T-helper 22 cell (primary cell): ENCODE measurements at places on chromosomes 1 and 21.

- no peak for DNase-seq
These were observed 84.1 kb upstream of the NEGR1 start for GRCh38 chr1:72366466-72366865.

GRCh38 chr1:208028526-208028925 lies 117.6 kb upstream of the CD34 start:
- no peak for DNase-seq

- no peak for DNase-seq
These were observed 231.7 kb upstream of the B3GALT2 start for GRCh38 chr1:193417945-193418744.

DNA sequence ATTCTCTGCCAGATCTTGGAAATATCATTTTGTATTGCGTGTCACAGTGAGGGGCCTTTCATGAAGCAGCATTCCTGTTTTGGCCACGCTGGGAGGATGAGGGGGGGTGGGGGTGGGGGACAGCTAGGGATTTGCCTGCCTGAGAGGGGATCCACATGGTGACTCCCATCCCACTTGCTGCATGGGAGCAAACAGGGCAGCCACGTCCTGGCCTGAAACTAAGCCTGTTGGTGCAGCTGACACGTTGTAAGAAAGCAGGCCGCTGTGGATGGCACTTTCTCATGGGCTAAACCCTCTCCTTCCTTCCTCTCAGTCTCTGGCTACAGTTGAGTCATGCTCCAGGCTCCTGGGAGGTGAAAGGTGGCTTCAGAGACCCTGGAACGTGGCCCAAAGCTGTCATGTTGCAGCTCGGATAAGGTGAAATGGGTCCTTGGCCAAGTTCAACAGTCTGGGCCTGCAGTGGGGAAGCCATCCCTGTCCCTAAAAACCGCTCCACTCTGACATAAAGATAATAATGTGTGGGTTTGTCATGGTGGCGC lies 346.7 kb upstream of the VAMP3 start:
- no peak for DNase-seq

DNA sequence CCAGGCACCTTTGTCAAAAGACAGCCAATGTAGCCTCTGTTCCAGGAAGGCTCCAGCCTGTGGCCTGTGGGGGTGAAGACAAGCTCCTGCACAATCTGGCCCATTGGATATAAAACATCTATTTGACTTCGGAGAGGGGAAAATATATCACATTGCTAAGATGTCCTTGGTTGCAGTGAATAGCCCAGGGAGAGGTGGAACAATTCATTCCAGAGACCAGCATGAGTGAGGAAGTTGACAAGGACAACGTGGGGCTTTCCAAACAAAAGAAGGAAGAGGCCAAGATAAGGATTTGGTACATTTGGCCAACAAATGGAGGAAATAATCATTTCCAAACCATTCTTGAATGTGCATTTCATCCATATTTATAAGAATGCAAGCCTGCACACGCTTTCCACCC lies 187.0 kb downstream of the ETS2 start:
- no peak for DNase-seq

DNA sequence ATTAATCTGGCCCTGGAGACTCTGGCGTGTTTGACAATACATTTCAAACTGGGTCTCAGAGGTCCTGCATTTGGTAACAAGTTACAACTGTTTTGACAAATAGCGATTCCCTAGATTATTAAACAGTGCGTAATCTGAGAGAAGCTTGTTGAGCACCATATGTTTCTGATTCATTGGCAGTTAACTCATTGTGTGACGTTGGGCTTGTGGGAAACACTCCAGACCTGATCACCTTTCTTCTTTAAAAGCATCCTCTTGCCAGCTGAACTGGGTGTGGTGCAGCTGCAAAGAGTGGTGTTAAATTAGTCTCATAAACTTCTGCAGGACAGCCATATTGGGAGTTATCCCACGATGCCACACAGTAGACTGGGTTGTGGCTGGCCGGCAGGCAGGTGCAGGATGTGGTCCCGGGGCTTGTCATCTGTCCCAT lies 82.7 kb downstream of the CDC7 start:
- no peak for DNase-seq

DNA sequence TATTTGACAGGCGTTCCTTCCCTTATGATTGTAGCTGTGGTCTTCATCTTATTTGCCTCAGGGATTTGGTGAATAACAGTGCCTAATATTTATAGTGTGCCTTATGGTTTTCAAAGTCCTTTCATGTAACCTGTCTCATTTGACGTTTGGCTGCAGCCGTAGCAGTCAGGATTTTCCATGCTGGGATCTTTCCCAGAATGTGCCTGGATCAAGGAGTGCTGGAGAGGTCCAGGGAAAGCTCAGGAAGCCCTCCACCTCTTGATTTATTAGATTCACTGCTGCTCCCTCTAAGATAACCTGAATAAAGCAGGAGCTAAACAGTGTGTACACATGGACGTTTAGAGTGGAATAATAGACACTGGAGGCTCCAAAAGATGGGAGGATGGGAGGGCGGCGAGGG lies 5.2 kb downstream of the C1orf21 start:
- no peak for DNase-seq

DNA sequence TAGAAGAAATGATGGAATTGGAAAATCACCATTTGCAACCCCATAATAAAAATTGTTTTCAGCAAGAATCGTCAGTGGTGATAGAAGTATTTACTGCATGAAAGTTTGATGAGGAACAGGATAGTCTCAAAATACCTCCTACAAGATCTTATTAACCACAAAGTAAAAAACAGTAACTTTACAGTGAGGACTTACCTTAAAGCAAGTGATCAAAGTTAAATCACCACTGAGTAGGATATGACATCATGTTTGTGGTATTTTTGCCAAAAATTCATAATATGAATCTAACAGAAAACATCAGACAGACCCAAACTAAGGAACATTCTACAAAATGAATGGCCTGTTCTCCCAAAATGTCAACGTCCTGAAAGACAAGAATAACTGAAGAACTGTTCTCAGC lies 19.9 kb downstream of the ALDH9A1 start:
- DNase-seq = no peak

DNA sequence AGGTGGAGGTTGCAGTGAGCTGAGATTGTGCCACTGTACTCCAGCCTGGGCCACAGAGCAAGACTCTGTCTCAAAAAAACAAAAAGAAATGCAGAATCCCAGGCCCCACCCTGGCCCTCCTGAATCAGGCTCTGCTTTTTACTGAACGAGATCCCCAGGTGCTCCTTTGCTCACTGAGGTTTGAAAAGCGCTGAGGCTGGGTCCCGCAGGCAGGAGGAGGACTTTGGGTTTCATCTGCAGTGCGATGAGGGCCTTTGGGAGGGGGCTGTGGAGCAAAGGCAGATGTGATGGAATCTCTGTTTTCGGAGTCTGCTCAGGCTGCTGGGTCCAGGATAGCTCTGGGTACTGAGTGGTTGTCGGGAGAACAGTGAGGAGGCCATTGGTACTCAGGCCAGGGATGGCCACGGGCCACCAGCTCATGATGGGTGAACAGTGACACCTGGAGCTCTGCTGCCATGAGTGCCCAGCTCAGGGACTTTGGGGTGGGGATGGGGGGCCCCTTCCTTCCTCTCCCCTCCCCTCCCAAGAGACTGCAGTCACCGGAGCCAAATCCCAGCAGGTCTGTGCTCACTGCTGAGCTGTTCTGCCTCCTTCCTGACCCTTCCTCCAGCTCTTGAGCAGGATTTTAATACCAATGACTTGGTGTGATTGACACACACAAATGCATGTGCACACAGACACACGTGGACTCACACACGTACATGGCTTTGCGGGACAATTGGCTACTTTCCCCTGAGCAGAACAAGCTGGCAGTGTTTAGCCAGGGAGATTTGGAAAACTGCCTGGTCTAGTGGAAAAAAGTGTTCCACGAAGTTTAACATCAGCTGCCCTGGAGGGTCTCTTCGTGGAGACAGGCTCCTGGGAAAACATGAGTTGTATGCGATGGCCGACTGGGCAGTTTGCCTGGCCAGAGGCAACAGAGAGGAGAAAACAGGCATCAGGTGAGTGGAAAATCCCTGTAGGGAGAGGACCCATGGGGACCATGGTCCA lies 3.6 kb upstream of the DHRS3 start:
- DNase-seq = no peak

DNA sequence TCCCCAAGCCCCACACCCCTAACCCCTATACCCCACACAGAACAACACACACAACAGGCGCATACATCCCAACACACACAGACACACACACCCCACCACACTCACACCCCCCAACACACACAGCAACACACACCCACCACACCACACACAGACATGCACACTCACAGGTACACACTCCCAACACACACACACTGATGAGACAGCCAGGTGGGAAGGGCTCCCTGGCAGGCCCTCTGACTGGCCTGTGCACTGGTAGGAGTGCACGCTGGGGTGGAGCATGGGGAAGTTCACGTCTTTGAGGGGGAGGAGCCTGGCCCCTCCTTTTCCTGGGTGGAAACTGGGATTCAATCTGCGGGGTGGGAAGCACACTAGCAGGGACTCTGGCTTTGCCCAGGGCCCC lies 116.7 kb downstream of the RHOU start:
- no peak for DNase-seq

DNA sequence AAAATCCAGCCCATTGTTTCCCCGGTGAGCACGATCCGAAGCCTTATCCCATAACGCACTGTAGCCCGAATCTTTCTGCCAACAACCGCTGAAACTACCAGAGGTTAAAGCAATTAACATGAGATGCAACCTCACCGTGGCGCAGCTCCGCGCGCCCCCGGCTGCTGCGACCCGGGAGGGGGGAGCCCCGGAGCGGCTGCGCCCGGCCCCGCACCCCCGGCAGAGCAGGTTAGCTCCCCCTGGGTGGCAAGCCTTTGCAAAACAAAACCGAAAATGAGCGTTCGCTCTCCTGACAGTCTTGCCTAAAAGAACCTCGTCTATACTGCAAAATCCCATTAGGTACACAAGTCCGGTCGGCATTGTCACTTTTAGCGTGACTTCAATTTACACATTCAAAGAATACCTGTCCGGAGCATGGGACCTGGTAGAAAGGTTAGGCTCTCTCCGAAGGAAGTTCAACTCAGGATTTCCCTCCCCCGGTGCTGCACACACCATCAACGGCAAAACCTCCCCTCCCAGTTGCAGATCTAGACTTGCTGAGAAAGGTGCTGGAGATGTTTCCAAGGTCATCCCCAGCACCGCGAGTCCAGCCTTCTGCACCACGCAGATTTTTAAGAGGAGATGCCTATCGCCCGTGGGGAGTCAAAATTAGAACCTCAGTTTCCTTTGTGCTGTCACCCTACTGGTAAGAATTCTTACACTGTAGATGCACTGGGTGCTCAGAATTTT lies 107.5 kb downstream of the ZNF281 start:
- peak; percentile 12 for DNase-seq

GRCh38 chr21:42496839-42497202 lies 797 bp upstream of the RSPH1 start:
- no peak for DNase-seq

GRCh38 chr1:89719502-89720306 lies 86.8 kb downstream of the LRRC8C start:
- no peak for DNase-seq

DNA sequence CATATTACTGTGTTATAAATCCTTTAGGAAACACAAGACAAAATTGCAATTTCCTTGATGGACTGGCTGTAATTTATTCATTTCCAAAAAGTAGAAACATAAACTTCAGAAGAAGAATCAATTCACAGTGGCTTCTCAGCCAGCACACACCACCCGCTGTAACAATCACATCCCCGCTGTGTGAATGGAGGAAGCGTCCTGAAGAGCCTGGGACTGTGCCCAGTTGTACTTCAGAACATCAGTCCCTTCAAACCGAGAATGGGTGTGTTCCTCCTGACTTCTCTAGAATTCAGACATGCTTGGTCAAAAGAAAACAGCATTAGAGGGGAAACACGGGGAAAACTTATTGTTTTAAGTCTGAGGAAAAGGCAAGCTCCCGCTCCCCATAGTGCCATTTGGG lies 28.8 kb upstream of the CD84 start:
- DNase-seq = no peak

DNA sequence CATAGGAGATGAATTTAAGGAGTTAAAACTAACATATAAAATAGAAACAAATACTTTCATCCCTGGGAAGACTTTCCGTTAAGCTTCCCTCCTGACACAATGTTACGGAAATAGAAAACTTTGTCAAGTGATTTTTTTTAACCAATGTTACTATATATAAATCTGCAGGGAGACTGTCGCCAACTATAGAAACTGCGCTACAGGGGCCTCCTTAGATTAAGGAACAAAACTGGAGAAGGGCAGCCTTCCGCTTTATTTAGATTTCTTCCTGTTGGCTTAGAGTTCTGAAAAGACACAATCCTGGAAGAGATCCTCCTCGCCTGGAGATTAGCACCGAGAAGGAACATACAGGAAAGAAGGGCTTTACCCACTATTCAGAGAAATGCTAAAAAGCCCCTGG lies 1.5 kb downstream of the MGST3 start:
- DNase-seq = no peak

DNA sequence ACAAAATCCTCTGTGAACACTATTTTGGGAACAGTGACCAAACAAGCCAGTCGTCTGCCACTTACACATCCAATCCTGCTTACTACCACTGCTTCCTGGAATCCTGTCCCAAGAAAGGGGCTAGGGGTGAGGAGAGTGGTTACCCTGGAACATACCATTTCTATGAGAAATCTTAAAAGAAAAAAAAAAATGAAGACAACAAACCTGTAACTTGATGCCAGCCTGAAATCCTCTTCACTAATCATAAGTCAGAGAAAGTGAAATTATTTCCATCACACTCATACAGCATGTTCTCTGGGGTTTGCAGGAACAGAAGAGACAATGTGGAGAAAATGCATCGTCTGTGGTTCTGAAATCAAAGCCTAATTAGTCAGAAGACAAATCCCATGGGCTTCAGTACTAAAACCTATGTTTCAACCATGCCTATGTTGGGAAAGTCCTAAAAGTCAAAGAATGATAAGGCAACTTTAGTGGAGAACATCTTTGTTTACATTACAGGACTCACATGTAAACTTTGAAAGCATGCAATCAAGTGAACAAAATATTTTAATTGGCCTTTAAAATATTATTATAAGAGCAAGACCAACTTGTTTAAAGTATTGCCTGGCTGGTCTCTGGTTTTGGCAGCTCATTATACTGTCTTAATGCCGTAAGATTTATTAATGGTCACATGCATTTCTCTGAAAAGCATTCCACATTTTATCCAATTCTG lies 220.7 kb downstream of the LTN1 start:
- DNase-seq = no peak

DNA sequence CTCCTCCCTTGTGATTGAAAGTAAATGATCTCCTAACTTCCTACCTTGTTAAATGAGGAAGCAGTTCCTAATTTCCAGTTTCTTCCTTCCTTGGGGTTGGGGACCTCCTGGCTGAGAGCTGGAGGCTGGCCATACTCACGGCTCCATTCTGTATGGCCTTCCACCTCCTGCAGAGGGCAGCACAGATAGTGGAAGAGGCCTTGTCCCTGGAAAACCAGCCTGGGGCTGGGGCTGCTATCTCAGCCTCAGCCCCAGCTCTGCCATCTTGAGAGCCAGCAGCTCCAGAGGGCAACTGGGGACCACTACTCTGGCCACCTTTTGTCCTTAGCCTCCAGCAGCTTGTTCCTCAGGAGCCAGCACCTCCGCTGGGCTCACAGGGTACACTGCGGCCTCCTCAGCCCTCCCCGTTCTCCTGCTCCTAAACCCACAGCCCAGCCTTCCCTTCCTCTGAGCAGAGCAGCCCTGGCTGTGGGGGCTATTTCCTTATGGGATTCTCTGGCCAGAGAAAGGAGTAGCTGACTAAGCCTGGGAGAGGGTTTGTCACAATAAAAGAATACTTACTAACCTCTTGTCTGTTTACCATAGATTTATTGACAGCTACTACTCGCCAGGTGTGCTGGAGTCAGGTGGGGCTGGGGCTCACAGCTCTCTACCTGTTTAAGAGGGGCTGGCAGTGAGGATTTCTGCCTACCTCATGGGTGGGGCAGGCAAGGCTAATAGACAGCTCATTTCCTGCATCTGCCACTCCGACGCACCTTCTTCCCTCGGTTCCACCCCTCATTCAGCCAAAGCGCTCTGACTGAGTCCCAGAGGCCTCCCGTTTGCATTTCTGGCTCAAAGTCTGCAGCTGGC lies 6.3 kb downstream of the TMEM234 start:
- DNase-seq = no peak
